Activated CD8-positive, alpha-beta T cell treated with anti-CD3 and anti-CD28 coated beads for 36 hours (primary cell): ENCODE measurements at places on chromosomes 2 and 18. TPM values are rescaled to one million over a fixed set of nuclear protein-coding genes. Genes with fewer than 3 reads are reported as not detected.

DNA sequence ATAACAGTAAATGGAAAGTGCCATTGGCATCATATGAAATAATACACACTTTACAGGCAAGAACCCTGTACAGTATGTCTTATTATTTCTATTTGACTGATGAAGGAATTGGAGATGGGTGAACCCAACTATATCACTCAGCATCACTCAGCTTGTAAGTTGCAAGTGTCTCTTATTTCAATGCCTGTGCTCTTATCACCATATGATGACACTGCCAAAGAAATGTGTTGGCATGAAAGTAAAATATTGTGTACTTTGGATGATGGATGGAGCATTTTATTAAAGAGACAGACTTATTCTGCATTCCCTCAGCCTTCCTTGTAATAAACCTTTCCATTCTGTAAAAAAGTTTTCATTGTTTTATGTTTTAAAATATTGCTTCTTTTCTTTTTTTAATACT lies 927.5 kb upstream of the VRK2 start:
- no peaks in the 10 kb centered on the region for H3K4me1 ChIP-seq
- H3K27ac ChIP-seq, result no peak overlapping the region
- no peaks in the 10 kb centered on the region for H3K27me3 ChIP-seq
- H3K36me3 ChIP-seq, result no peaks in the 10 kb centered on the region

- no peak overlapping the region for H3K27ac ChIP-seq
- no peak overlapping the region for H3K4me3 ChIP-seq
- no peaks in the 10 kb centered on the region for H3K36me3 ChIP-seq
- no peaks in the 10 kb centered on the region for H3K27me3 ChIP-seq
Measured at GRCh38 chr2:237062585-237062984, 23.1 kb upstream of the COPS8 start.

DNA sequence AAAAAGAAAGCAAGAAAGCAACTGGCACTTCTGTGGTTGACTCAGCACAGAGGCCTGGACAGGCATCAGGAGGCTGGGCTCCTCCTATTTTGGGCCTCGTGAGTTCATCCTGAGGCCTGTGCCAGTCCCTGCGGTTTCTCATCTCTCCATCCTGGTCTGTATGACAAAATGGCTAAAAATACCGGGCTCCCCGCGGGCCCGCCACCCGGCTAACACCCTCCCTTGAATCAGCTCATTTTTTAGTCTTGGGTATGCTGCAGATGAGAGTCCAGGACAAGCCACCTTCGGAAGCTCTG lies 62.3 kb upstream of the YWHAQ start:
- peaks cover 7% of the 10 kb centered on the region for H3K4me1 ChIP-seq
- H3K36me3 ChIP-seq, result no peaks in the 10 kb centered on the region
- peak; percentile 18 for DNase-seq
- H3K4me3 ChIP-seq, result no peak overlapping the region
- H3K27ac ChIP-seq, result no peak overlapping the region
- H3K27me3 ChIP-seq, result no peaks in the 10 kb centered on the region

DNA sequence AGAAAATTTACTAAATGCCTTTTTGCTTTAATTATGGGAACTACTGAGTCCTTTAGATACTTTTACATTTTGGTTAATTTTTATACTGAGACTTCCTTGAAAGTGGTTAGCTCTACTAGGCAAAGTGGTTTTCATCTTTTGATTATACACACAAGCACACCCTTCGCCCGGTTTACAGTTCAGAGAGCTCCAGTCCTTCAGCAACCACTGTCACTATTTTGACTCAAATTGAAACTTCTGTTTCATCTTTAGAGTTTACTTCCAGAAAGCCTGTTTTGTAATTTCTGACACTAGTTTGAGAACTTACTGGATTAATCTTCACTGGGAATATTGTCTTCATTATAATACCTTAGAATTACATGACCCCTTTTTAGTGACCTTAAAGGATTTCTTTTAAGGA lies 140.3 kb upstream of the FOSL2 start:
- peaks cover 24% of the 10 kb centered on the region for H3K4me1 ChIP-seq
- no peaks in the 10 kb centered on the region for H3K27me3 ChIP-seq
- DNase-seq, result peak; percentile 59
- no peak overlapping the region for H3K27ac ChIP-seq
- peaks cover 5% of the 10 kb centered on the region for H3K36me3 ChIP-seq

DNA sequence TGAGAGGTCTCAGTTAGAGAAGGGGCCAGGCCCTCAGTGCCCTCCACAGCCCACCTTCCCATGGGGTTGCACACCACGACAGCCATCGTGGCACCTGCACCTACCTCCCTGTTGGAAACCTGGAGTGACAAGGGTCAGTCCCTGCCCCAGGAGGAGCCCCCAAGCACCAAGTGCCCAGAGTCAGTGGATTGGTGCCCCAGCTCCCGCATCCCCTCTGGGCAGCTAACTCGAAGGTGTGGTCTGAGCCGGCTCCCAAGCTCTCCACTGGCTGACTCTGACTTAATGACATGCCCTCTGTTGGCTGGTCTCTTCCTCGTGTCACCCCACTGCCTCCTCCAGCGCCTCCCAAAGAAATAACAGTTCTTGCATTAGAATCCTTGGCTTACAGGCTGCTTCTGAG lies 116.4 kb downstream of the NDUFA10 start:
- H3K27ac ChIP-seq, result no peak overlapping the region
- H3K4me3 ChIP-seq, result no peak overlapping the region
- no peaks in the 10 kb centered on the region for H3K36me3 ChIP-seq
- H3K27me3 ChIP-seq, result no peaks in the 10 kb centered on the region
- no peak for DNase-seq

- DNase-seq, result peak; percentile 12
- peaks cover 59% of the 10 kb centered on the region for H3K4me1 ChIP-seq
- peak overlapping the region; percentile 93 for H3K27ac ChIP-seq
- no peaks in the 10 kb centered on the region for H3K36me3 ChIP-seq
Measured at GRCh38 chr18:75247611-75248421, 37.2 kb downstream of the TSHZ1 start.

TFCP2L1 gene
- total RNA-seq, result 0.04 TPM

DNA sequence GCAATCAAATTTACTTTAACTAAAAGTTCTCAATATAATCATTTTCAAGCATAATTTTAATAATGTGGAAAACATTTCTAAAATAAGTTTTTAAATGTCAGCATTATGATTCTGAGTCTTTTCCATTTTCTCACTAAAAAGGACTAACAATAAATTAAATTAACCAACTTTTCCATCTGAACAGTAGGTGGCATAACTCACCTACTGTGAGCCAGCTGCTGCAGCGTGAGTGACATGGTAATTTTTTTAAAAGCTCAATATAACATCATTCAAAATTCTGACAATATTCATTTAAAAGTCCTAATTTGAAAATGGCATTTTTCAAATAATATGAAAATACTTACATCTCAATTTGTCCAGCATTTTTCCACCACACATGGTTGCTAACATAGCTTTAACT lies 66.5 kb downstream of the DTNB start:
- no peak overlapping the region for H3K27ac ChIP-seq
- peaks cover 5% of the 10 kb centered on the region for H3K4me1 ChIP-seq
- H3K4me3 ChIP-seq, result no peak overlapping the region
- DNase-seq, result peak; percentile 15

DNA sequence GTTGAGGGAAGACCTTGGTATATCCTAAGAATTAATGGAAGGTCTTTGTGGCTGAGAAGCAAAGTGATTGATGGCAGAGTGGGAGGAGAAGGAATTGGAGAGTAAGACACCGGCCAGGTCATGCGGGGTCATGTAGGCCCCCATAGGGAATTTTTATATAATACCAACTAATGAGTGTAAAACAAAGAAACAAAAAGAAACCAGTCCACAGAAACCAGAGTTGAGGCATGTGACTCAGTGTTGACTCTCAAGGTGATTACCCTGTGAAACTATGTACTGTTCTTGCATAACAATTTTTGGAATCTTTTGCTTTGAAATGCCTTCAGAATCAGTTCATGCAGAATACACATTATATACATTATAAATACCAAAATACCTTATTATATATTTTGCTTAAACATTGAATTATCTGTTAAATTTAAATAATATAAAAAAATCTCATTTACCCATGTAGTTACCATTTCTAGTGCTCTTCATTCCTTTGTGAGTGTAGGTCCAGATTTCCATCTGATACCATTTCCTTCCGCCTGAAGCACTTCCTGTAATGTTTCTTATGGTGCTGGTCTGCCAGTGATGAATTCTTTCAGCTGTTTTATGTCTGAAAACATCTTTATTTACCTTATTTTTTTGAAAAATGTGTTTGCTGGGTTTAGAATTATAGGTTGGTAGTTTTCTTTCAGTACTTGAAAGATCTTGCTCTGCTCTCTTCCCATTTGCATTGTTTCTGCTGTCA lies 8.6 kb downstream of the CLIP4 start:
- H3K4me3 ChIP-seq, result no peak overlapping the region
- H3K4me1 ChIP-seq, result peaks cover 64% of the 10 kb centered on the region
- peaks cover 48% of the 10 kb centered on the region for H3K36me3 ChIP-seq
- H3K27ac ChIP-seq, result peak overlapping the region; percentile 50

- H3K36me3 ChIP-seq, result no peaks in the 10 kb centered on the region
- no peak overlapping the region for H3K4me3 ChIP-seq
- peaks cover 11% of the 10 kb centered on the region for H3K27me3 ChIP-seq
- no peak for DNase-seq
- H3K4me1 ChIP-seq, result no peaks in the 10 kb centered on the region
- H3K27ac ChIP-seq, result no peak overlapping the region
Measured at GRCh38 chr2:160932960-160933359, 227.3 kb upstream of the TANK start.

DNA sequence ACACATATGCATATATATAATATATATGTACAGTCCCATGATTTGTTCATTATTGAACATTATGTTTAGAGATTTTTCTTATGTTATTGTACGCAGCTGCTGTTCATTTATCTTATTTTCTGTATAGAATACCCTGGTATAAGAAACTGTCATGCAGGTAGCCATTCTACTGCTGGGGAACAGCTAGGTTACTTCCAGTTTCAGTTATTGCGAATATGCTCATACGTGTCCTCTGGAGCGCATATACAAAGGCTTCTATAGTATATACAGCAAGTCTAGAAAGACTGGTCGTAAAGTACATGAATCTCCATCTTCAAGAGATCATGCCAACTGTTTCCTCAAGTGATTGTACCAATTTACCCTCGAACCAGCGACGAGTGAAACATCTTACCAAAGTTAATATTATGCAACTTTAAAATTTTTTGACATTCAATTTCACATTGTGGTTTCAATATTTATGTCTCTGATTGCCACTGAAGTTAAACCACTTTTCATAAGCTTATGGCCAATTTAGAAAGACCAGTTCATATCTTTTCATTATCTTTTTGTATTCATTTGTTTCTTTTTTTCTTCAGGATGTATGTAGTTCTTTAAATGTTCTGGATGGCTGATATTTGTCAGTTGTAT lies 53.5 kb downstream of the RDH14 start:
- no peaks in the 10 kb centered on the region for H3K36me3 ChIP-seq
- no peak overlapping the region for H3K4me3 ChIP-seq
- no peak for DNase-seq
- H3K27ac ChIP-seq, result no peak overlapping the region
- no peaks in the 10 kb centered on the region for H3K4me1 ChIP-seq

- no peak for DNase-seq
- no peaks in the 10 kb centered on the region for H3K36me3 ChIP-seq
- H3K4me3 ChIP-seq, result no peak overlapping the region
- H3K27ac ChIP-seq, result no peak overlapping the region
- H3K4me1 ChIP-seq, result peaks cover 3% of the 10 kb centered on the region
Measured at GRCh38 chr2:46372475-46372874, 75.3 kb downstream of the EPAS1 start.

- no peak overlapping the region for H3K4me3 ChIP-seq
- no peaks in the 10 kb centered on the region for H3K36me3 ChIP-seq
- H3K27me3 ChIP-seq, result no peaks in the 10 kb centered on the region
- no peak for DNase-seq
Measured at GRCh38 chr18:65792456-65793074, 41.8 kb downstream of the CDH7 start.

DNA sequence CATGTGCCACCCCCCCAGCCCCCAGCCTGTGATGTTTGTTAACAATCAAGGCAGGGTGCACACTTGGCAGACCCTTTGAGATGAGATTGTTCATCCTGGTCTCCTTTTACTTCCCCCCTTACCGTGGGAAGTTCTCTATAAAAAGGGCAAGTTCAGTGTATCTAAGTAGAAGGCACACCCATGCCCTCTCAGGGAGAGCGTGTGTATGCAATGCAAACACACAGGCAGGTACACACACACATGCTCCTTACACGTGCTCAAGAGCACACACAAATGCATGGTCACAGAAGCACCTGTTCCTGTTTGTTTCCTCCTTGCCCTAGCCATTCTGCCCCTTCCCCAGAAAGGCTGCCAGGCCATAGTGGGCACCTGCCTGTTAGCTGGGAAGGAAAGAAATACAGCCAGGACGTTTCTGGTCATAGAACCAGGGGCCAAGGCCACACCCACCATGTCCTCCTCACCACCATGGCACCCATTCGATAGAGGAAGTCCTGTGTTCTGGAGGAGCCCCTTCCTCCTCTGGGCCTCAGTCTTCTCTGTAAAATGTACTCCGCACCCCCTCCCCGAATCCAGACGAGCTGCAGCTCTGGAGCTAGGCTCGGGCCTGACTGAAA lies 3.1 kb downstream of the ATOH8 start:
- no peak overlapping the region for H3K4me3 ChIP-seq
- peaks cover 17% of the 10 kb centered on the region for H3K4me1 ChIP-seq
- H3K36me3 ChIP-seq, result no peaks in the 10 kb centered on the region
- no peak overlapping the region for H3K27ac ChIP-seq

DNA sequence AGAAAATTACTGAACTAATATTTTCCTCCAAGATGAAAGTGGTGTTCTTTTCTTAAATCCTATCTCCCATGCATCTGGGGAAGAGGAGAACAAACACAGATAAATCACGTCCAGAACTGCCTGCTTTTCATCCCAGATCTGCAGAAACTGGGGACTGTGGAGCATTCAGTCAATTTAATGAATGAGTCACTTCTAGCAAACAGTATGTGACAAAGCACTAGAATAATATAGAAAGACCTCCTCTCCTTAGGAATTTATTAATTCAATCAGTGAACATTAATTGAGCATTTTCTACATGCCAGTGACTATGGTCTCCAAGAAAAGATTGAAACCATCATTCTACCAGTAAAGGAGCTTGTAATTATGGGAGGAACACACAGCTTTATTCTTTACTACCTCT lies 693.4 kb upstream of the ID2 start:
- H3K27ac ChIP-seq, result no peak overlapping the region
- no peak overlapping the region for H3K4me3 ChIP-seq
- no peaks in the 10 kb centered on the region for H3K27me3 ChIP-seq
- peaks cover 20% of the 10 kb centered on the region for H3K4me1 ChIP-seq
- no peak for DNase-seq

POTEJ gene
- total RNA-seq, result not detected

DNA sequence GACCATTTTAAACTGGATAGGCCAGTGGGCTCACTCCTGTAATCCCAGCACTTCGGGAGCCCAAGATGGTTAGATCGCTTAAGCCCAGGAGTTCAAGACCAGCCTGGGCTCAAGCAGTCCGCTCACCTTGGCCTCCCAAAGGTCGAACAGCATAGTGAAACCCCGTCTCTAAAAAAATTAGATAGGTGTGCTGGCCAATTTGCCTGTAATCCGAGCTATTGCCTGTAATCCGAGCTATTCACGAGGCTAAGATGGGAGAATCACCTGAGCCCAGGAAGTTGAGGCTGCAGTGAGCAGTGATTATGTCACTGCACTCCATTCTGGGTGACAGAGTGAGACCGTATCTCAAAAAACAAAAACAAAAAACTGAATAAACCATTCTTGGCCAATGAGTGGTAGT lies 52.6 kb upstream of the EMILIN2 start:
- H3K27me3 ChIP-seq, result no peaks in the 10 kb centered on the region
- H3K27ac ChIP-seq, result no peak overlapping the region
- no peak overlapping the region for H3K4me3 ChIP-seq
- peaks cover 1% of the 10 kb centered on the region for H3K4me1 ChIP-seq
